ENCODE measurements at places on chromosomes 7 and 10.

DNA sequence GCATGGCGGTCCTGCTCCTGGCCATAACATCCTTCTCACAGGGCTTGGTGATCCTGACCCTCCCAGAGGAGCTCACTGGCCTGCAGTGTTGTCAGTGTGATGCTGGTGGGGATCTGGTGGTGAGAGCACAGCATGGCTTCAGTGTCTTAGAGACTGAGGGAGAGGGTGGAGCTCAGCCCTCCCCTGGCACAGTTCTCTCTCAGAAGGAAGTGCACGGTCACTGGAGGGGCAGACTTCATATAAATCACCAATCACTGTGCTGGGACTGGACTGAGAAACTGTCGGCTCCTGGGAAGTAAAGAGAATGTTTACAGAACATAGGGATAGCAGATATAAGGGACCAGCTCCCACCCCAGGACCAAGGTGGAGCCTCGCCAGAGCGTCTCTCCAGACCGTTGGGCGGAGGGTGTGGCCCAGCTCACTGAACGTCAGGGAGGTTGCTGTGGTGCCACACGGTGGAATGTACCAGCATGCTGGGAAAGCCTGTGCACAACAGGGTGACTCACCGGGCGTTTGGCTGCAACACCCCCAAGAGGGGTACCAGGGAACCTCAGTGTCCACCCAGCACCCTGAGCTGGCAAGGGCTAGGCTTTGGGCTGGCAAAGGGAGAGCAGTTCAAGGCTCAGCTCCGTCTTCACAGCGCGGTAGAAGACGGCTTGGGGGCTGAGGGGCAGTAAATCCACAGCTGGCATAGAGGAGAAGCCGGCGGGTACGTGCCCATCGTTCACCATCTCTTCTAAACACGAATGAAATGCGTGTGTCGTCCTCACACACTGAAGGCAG lies 8.8 kb upstream of the GET4 start:
- DNase-seq, result no peak

DNA sequence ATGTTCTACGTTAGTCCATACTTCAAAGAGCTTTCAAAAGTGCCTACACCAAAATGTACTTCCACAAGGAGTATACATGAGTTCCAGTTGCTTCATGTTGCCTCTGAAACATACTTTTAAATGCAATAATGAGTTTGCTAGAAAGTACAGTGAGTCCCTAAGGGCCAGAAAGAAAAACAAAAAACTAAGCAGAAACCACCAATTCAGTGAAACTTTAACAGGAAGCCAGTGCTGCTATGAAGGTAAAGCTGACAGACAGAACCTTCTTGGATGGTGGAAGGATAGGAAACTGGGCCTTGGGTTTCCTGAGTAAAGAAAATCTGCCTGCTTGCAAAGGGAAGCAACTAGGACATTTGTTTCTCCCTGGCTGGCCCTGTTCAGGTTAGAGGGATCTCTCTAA lies 104.2 kb downstream of the CTTNBP2 start:
- DNase-seq, result no peak

- DNase-seq, result no peak
Observed at GRCh38 chr7:100891568-100892247, 2.2 kb upstream of the UFSP1 start.

- DNase-seq, result no peak
Observed at GRCh38 chr7:108643136-108643535, 73.5 kb downstream of the DNAJB9 start.

- DNase-seq, result no peak
Observed at GRCh38 chr10:44994752-44995530, 5.8 kb upstream of the ZNF22 start.

DNA sequence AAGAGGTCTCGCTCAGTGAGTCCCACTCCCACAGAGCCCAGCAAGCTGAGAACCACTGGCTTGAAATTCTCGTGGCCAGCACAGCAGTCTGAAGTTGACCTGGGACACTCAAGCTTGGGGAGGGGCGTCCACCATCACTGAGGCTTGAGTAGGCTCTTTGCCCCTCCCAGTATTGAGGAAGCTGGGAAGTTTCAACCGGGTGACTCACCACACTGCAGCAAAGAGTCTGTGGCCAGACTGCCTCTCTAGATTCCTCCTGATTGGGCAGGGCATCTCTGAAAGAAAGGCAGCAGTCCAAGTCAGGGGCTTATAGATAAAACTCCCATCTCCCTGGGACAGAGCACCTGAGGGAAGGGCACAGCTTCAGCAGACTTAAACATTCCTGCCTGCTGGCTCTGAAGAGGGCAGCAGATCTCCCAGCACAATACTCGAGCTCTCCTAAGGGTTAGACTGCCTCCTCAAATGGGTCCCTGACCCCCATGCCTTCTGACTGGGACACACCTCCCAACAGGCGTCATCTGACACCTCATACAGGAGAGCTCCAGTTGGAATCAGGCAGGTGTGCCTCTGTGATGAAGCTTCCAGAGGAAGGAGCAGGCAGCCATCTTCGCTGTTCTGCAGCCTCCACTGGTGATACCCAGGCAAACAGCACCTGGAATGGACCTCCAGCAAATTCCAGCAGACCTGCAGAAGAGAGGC lies 970.9 kb upstream of the LRRN3 start:
- no peak for DNase-seq

- no peak for DNase-seq
Observed at GRCh38 chr7:27172823-27173510, 1.2 kb downstream of the HOXA10 start.

DNA sequence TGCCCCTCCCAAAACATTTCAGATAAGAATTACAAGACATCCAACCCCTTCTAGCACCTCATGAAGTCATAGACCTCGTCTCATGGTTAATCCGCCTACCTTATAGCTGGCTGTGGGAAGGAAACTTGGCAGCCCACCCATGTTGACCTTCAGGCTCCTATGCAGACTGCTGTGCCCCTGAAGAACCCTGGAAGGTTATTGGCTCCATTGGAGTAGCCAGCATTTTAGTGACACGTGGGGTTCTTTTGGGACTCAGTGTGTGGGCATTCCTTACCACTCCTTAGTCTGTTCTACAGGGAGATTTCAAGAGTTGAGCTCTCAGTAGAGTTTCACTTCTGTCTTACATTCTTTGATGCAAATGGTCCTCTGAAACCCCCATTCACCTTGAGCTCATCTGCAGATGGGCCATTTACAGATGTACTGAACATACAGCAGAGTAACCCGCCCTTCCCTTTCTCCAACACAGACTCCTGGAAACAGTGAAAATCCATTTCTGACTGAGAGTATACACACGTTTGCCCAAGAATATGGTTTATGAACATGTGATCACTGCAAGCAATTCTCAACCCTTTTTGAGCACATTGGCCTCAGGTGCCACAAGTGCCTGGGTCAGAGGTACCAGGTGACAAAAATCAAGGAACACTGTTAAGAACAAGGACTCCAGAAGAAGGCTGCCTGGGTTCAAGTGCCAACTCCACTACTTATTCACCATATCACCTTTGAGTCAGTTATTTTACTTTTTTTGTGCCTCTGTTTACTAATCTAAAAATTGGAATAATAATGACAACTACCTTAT lies 54.0 kb upstream of the HECW1 start:
- DNase-seq, result no peak

DNA sequence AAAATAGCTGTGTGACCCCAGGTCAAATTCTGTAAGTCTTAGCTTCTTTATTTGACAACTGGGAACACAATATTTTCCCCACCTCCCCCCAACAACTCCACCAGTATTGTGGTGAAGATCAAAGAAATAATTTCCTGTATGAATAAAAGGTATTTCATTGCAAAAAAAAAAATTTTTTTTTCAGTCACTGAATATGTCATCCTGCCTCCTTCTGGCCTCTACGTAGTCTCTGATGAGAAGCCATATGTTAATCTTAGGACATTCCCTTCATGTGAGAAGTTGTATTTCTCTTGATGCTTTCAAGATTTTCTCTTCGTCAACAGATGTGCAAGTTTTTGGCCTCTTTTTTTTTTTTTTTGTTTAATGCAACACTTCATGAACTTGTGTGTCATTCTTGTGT lies 33.0 kb downstream of the ZNF33A start:
- DNase-seq, result no peak

- no peak for DNase-seq
Observed at GRCh38 chr10:132829403-132829802, 43.5 kb upstream of the NKX6-2 start.

DNA sequence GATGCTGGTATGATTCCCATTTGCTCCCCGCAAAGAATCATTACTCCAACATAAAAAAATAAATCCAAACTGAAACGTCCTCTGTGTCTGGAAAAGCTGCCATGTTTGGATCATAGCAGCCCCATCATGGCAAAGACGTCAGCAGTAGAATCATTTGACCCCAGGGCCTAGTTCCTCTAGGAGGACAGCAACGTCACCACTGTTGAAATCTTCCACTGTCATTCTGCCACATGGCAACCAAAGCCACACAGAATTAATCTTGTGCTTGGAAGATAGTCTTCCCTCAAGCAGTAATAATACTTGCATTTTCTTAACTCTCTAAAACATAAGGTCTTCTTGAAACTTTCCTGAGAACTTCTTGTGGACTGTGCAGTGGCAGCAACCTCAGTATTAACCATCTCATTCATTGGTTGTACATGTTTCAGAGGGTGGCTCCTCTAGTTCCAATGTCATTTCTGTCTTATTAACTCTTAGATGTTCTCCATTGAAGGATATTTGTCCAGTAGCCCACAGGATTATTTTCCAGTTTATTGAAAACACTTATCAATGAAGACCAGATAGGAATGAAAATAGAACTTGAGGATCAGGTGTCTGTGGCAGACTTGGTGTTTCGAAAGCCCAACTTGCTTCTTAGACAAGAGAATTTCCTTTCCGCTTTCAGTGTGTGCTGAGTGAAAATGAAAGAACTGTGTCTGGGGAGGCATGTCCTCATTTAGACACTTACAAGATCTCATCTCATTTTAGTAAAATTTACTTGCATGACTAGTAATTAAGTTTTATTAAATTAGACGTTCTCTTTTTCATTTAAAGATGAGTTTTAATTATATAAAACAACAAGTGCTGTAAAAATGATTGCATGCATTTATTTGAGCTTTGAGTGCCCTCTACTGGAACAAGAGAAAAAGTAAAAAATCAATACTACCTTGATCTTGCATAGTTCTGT lies 28.9 kb upstream of the INHBA start:
- DNase-seq, result no peak

DNA sequence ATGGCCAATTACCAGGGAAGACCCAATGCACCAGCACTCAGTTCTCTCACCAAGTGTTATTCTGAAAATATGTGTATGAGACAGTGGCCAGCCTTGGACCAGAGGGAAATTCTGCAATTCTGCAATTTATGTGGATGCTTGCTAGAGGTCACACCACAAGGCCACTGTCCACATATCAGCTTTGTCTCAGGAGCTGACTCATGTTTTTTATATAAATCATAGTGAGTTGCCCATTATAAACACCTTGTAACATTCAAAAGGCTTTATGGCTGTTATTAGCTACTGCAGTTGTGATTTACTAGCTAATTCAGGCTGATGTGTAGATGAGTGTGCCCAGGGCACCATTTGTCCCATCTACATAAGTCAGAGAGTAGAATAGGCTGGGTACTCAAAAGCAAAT lies 649.0 kb downstream of the LRMDA start:
- no peak for DNase-seq

- DNase-seq, result no peak
Observed at GRCh38 chr7:108368466-108368865, 87.8 kb downstream of the NRCAM start.

DNA sequence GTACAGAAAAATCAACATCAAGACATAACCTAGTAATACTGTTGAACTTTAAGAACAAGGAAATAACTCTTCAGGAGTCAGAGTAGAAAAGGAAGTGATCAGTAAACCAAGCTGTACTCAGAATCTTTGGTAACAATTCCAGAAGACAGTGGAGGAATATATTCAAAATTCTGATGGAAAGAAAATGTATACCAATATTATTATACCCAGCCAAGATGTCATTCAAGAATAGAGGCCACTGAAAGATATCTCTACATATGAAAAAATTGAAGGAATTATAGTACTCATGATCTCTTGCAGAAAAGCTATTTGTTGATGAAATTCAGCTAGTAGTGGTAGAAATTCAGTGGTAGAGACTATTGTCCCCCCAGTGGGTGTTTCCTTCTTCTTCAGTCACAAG lies 182.6 kb upstream of the ZMIZ1 start:
- no peak for DNase-seq

- no peak for DNase-seq
Observed at GRCh38 chr10:58925381-58925780, 251.1 kb upstream of the PHYHIPL start.

All from stimulated activated CD8-positive, alpha-beta memory T cell treated with anti-CD3 and anti-CD28 coated beads, Interleukin-4, amount 100 ng/mL, for 1 hour (primary cell).